ENCODE measurements at places on chromosomes 2 and 18. TPM values are rescaled to one million over a fixed set of nuclear protein-coding genes. Genes with fewer than 3 reads are reported as not detected.

The LRRC30 gene
- total RNA-seq, result not detected

DNA sequence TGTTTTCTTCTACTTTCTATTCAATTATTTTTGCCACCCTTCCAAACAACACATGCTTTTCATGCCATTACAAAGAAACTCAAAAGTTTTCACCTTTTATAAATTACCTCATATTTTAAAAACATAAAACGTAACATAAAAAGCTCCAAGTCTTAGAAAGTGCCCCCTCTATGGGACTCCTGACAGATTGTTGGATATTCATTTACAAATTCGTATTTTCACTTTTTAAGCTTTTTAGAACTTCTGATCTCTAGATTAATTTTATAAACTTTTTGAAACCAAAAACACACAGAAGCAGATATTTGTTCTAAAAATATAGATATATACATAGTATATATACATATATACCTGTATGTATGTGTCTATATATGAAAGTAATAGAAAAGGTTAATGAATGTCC is 1.5 kb downstream of the COL5A2 start:
- no peak for DNase-seq

DNA sequence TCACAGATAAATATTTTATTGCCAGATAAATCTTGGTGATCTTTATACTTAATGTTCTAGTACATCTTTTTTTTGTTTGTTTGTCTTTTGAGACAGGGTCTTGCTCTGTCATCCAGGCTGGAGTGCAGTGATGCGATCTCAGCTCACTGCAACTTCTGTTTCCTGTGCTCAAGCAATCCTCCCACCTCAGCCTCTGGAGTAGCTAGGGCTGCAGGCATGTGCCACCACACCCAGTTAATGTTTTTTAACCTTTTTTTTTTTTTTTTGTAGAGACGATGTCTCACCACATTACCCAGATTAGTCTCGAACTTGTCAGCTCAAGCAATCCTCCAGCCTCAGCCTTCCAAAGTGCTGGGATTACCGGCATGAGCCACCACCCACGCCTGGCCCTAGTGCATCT is 9.1 kb upstream of the C1GALT1C1L start:
- no peak for DNase-seq

DNA sequence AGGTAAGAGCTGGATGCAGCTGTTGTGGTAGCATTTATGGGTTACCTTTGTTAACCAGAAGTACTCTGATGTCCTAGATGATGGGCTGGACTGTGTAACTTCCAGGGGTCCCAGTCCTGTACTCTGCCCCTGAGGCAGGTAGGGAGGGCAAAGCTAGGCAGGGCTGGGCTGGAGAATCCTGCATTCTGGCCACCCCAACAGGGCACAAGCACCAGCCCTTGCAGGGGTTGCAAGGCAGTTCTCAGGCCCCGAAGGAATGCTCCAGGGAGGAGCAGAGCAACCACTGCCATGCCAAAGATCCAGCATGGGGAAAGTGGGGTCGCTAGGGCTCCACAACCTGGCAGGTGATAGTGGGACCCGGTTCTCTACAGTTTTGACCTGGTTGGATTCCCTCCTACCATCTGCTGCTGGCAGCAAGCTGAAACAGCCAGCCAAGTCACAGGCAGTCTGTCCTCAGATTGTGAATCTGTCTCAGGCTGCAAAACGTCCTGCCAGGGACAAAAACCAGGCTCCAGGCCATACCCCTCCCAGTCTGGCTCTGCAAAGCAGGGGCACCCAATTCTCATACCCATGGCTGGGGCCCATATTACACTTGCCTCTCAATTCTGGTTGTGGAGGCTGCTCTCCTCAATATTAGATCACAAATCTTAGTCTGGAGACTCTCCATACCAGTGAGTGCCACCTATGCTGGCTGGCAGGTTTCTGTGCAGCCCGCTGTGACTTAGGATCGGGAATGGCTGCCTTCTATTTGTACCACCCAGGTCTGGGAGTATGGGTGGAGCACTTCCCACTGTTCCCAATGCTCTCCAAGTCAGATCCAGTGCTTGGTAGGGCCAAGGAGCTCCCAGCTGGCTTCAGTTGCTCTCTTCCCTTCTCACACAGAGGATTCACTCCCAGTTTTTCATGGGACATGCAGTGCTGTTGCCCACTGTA is 61.1 kb downstream of the SMCHD1 start:
- DNase-seq, result no peak

All from transverse colon (tissue), 4 donors.